AG04450 (cell line): ENCODE measurements at places on chromosomes 7 and 10.

DNA sequence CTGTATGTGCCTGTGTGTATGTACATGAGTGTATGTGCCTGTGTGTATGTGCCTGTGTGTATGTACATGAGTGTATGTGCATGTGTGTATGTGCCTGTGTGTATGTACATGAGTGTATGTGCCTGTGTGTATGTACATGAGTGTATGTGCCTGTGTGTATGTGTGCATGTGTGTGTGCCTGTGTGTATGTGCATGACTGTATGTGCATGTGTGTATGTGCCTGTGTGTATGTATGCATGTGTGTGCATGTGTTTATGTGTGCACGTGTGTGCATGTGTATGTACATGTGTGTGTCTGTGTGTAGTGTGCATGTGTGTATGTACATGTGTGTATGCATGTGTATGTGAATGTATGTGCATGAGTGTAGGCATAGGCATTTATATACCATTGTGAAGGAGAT is 274.8 kb downstream of the ADARB2 start:
- no peak for DNase-seq

- no peak for DNase-seq
Observed at GRCh38 chr10:128122931-128123330, 3.3 kb downstream of the MKI67 start.

- DNase-seq, result no peak
Observed at GRCh38 chr7:11988186-11988585, 156.2 kb upstream of the THSD7A start.

DNA sequence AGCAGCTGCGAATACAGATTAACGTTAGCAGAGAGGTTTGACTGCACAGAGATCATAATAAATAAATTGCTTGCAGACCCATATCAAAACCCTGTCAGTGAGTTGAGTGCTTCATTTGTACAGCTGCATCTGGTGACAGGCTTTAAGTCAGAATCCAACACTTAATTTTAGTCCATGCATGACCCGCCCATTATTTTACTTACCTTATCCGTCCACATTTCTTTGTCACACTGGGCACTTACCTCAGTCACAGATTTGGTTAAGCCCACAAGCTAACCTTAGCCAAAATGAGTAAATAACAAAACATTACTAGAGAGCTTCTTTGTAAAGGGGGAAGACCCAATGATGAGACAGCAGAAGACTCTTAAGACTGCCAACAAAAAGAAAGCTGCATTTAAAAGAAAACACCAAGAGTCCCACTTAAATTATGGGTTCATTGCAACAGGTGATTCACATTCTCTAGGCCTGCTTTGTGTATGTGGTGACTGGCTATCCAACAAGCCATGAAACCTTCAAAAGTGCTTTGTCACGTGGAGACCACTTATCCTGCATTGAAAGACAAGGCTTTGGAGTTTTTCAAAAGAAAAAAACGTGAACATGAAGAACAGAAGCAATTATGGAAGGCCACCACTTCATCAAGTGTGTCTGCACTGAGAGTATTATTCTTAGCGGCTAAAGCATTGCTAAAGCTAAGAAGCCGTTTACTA is 32.2 kb downstream of the PHTF2 start:
- no peak for DNase-seq

GRCh38 chr10:17835688-17836087 is 26.5 kb downstream of the MRC1 start:
- peak; percentile 58 for DNase-seq

GRCh38 chr10:75851580-75852345 is 420.3 kb downstream of the LRMDA start:
- DNase-seq, result no peak

GRCh38 chr10:112335111-112335867 is 38.6 kb upstream of the ACSL5 start:
- no peak for DNase-seq

GRCh38 chr7:50869108-50869725 is 86.5 kb upstream of the GRB10 start:
- peak; percentile 21 for DNase-seq

DNA sequence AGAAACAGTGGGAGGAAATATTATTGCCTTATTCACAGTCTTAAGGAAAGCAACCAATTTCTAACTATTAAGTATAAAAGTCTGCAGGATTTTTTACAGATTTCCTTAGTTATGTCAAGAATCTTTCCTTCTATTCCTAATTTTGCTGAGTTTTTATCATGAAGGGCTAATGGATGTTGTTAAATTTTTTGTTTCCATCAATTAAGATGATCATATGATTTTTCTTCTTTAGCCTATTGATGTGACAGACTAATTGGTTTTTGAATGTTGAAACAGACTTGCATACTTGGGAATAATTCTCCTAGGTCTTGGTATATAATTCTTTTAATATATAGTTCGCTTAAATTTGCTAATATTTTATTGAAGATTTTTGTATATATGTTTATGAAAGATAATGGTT is 569.1 kb upstream of the KCND2 start:
- no peak for DNase-seq

DNA sequence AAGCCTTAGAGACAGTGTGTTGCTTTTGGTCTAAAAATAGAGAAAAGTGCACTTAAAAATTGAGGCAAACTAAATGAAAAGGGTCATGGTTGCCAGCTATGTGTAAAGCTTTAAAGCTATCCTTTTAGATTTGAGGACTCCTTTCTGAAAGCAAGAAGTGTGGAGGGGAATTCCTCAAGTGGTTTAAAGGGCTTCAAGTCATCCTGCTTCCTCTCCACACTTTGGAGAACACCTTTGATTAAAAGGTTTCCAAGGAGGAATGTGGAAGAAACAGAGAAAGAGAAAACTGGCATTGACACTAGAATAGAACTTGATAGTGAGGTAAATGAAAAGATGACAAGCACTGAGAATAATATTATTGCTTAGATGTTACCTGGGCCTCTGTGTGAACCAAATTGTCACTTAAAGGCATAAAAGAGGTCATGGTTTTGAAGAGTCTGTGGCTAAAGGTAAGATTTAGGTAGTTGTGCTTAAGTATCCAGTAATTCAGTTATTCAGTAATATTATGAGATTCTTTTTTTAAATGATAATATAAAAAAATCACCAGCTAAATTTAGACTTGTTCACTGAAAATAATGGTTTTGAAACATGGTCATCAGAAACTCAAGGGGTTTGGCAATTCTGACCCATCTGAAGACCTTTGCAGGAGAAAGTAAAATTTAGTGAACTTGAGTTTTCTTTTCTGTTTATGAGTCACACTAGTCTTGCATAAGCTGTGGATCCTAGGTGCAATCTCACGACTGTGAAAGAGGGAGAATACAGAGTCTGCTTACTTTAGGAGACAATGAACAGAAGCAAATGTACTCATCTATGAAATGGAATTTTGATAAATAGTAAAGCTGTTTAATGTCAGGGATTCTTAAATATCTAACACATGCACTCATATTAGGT is 466.0 kb downstream of the KIF20B start:
- no peak for DNase-seq

DNA sequence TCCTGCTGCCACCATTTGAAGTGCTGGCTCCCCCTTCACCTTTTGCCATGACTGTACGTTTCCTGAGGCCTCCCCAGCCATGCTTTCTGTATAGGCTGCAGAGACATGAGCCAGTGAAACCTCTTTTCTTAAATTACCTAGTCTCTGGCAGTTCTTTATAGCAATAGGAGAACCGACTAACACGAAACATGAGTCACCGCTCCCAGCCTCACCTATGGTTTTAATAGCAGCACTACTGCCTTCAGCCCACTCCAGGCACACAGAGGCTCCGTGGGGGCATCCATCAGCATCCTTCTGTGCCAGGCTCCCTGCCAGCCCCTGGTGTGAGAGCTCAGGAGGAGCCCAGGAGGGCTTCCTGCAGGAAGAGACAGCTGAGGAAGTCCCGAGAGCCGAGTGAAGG is 5.5 kb upstream of the ZNF316 start:
- DNase-seq, result no peak

GRCh38 chr7:151489498-151489897 is 30.2 kb downstream of the RHEB start:
- no peak for DNase-seq

- no peak for DNase-seq
Observed at GRCh38 chr10:63457594-63457993, 8.2 kb downstream of the JMJD1C start.

DNA sequence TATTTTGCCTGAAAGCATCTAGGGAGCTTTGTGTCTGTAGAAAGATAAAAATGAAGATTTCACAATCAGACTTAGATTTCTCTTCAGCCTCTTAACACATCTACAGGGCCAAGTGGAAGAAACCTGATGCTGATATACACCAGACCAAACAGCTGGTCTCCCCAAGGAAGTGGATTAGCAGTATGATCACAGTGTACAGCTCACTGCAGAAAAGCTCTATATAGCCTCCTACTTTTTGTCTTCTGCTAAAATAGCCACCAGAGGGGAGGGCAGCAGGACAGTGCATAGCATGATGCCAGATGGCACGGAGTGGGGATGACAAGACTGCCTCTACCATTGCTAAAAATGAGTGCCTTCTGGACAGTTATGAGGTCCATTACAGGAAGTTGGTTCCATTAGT is 16.0 kb downstream of the FAM13C start:
- DNase-seq, result no peak

GRCh38 chr7:26399736-26400135 is 108.1 kb downstream of the SNX10 start:
- DNase-seq, result no peak

- DNase-seq, result no peak
Observed at GRCh38 chr10:35353805-35354204, 17.5 kb downstream of the CCNY start.

GRCh38 chr10:20247891-20248708 is 431.9 kb downstream of the PLXDC2 start:
- no peak for DNase-seq

GRCh38 chr10:90969121-90969534 is 48.2 kb upstream of the ANKRD1 start:
- no peak for DNase-seq

GRCh38 chr10:63030536-63030935 is 102.6 kb upstream of the NRBF2 start:
- DNase-seq, result no peak

- DNase-seq, result no peak
Observed at GRCh38 chr7:117071551-117071950, 118.2 kb downstream of the ST7 start.

DNA sequence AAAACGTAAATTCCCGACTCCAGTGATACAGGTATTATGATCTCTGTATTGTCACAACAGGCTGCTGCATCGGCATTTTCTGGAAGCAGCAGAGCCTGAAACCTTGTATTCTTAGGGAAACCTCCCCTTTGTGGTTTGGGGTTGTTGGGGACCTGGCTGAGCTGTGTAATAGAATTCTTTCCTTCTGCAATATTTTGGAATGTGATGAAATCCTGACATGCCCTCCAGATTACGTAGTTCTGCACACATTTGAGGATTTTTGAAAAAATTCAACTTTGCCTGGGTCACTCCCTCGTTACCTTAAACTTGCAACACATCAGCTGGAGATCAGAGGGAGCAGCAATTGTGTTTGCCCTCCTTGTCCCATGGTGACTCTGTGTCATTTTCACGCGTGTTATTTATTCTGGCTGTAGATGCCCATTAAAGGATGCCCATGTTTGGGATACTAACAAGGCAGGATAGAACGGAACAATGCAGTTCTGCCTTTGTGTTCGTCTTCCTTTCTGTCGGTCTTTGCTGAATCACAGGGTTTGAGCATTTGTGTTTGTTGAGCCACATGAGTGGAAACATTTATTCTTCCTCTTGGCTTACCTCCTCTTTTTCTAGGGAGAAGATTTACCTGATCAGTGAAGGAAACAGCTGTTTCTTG is 181.7 kb downstream of the TCF7L2 start:
- DNase-seq, result peak; percentile 42

GRCh38 chr7:110974441-110974840 is 116.5 kb upstream of the LRRN3 start:
- DNase-seq, result no peak

- DNase-seq, result no peak
Observed at GRCh38 chr7:101087334-101088068, 2.2 kb downstream of the TRIM56 start.
